ENCODE measurements at places on chromosomes 7 and 10.

DNA sequence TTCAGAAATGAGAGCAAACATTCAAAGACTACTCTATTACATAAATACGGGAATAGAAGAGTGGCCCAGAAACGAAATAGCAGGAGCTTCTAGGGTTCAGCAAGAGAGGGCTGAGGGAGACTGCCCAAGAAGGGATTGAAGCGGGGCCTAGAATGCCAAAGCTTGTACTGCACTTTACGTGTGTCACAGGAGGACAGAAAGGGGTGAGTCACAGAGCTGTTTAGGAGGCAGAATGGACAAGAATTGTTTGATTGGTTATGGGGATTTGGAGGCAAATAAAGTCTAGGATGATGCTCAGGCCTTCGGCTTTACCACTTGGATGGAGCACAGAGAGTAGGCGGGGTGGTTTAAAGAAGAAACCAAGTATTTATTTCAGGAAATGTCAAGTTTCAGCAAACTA lies 11.3 kb upstream of the FXYD4 start:
- no peak for ATAC-seq

DNA sequence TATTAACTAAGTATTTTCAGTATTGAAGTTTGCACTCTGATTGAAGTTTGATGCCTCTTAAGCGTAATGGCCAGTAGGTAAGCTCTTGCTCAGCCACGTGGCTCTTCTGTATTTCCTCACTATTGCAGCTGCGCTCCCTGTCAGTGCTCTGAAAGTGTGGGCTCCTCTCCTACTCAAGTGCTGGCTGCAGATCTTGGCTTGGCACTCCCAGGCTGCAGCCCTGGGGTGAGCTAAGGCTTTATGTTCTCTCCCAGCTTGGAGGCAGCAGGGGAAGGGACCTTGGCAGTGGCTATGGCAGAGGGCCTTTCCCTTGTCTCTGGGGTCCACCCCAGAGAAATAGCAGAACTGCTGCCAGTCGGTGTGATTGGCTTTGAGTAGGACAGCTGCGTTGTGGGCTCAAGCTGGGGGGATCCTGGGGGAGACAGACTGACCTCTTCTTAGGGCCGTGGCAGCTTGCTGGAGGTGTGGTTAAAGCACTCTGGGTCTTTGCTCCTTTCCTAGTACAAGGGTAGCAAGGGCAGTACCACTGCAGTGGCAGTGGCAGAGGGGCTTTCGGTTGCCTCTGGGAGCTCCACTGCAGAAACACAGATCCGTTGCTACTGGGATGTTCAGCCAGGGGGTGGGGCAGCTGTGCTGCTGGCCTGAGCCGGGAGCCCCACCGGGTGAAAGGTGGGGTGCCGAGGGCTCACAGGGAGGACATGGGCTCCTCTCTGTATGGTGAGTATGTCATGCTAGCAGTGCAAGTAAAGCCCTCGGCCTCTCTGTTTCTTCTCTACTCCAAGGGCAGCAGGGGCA lies 100.5 kb downstream of the GLCCI1 start:
- ATAC-seq, result no peak

DNA sequence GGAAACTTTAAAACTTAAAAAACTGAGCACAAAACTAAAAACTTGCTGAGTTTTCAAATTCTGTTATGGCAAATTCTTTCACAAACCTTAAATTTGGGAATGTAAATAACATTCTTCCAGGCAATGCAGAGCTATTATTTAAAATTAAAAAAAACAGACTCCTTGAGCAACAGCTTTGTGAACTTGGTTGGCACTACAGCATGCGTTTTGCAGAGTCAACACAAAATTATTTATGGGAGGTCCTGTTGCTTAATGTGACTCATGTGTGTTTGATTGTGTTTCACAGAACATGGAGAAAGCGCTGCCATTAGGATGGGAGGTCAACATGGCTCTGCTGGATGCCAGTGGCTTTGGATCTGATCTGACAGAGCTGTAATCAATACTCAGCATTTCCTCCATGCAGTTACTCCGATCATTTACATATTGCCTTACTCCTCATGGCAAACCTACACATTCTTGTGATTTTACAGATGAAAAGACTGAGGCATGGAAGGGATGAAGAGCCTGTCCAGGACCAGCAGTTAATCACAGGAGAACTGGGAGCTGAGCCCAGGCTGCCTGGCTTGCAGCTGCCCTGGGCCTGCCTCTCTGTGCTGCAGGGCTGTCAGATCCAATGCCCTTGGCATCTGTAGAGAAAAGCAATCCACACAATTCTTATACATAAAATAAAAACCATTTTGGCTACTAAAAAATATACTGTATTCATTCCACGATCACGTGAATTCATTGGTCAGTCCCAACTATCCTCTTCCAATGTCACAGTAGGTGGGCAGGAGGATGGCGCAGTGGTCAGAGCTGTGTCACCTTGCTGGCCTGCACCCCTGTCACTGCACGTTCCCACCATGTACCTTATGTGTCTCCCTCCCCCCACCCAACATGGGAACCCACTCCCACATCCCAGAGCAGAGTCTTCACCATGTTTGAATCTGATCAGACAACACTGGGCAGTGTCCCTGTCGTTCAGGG lies 200.9 kb downstream of the CXCL12 start:
- no peak for ATAC-seq

GRCh38 chr10:114914560-114914959 lies 23.4 kb upstream of the TRUB1 start:
- ATAC-seq, result peak; percentile 58

GRCh38 chr7:156220078-156220605 lies 407.9 kb upstream of the SHH start:
- no peak for ATAC-seq

DNA sequence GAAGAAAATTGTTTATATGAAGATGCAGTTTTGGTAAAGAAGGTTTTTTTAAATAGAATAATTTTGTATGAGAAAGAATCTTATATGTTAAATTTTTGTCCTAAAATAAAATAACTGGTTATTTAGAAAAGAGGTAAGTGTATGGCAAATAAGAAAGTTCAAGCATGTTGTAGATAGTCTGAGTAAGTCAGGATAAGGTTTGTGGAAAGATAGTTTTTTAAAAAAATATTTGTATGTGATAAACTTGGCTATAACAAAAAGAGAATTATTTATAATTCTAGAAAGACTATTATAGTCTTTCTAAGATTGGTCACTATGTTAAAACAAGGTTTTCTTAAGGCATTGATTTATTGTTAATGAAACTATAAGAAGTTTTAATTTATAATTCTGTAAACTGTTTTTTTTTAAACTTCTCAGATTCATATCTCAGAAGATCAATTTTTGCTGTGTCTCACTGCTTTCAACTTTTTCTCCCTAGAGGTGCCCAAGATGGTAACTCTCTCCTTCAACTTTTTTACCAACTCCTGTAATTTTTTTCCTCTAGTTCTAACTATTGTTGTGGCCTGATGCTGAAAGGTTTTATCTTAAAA lies 698.6 kb downstream of the CCSER2 start:
- no peak for ATAC-seq

DNA sequence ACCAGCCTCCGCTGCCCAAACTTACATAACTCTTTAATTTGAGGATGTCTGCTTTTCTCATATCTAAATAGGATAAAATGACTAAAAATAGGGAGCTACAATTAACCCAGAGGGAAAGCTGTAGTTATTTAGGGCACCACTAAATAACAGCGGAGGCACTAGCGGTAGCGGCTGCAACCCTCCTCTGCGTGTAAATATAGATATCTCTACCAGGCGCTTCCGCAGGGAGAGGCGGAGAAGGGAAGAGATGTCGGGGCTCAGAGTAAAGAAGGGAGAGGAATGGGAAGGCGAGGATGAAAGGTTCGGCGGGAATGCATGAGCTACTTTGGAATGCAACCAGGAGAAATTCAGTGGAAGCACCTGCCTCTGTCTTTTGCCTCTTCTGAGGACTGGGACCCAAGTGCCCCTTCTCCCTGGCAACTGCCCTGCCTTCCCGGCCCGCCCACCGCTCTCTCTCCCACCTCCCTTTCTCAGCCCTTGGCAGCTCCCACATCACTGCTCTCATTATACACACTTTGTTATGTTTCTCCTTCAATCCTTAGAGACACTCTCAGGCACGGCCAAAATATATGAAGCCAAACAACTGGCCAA lies 698.3 kb downstream of the PARD3 start:
- ATAC-seq, result no peak

GRCh38 chr7:127954357-127954748 lies 76.9 kb downstream of the LRRC4 start:
- no peak for ATAC-seq

DNA sequence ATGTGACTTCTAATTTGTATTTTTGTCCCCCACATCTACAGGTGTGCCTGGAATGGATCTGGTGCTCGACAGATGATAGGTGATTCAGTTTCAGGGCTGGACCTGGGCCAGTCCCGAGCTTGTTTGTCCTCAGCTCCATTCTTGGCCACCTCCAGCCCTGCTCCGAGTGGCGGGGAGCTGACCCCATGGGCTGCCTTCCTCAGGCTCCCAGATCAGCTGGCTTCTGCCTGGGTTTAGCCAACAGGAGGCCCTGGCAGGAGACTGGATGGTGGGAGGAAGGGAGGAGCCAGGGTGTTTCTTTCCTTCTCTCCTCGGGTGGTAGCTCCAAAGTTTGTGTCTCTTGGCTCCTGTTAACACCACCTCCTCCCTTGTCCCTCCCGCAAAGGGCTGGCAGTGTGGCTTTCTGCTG lies 75.2 kb downstream of the CDH23 start:
- no peak for ATAC-seq

DNA sequence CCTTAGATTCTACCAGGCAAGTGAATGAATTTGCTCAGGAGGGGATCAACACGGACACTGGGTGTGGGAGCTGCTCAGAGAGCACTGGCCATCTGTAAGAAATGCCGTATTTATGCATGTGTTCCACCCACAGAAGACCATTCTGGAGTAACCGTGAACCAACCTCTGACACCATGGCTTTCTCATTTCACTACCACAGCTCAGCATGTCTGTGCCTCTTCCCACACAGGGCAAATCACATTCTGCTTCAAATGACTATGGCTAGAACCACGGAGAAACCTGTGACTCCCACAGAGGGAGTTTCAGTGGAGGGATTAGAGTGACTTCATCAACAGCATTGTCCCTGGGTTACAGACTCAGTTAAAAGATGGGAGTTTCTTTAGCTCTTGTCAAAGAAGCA lies 893.4 kb downstream of the XPNPEP1 start:
- no peak for ATAC-seq

DNA sequence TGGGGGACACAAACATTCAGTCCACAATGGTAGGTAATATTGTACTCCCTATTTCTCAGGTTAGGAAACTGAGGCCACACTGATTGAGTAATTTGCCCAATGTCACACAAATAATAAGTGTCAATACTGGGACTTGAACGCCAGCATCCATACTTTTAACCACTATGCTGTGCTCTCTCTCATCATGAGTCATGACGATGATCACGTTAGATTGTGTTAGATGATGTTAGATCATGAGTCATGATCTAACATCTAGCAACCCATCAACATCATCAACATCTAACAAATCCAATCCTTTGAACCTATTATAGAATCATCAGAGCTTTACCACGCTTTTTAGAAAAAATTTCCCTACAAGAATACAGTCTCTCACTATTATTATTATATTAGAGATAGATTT lies 28.1 kb upstream of the HERPUD2 start:
- peak; percentile 85 for ATAC-seq

GRCh38 chr7:112567388-112567787 lies 86.6 kb downstream of the LSMEM1 start:
- no peak for ATAC-seq

- ATAC-seq, result no peak
These were observed 201.2 kb upstream of the MDFIC start for GRCh38 chr7:114720725-114721124.

GRCh38 chr10:122196218-122196617 lies 74.9 kb upstream of the BTBD16 start:
- no peak for ATAC-seq

DNA sequence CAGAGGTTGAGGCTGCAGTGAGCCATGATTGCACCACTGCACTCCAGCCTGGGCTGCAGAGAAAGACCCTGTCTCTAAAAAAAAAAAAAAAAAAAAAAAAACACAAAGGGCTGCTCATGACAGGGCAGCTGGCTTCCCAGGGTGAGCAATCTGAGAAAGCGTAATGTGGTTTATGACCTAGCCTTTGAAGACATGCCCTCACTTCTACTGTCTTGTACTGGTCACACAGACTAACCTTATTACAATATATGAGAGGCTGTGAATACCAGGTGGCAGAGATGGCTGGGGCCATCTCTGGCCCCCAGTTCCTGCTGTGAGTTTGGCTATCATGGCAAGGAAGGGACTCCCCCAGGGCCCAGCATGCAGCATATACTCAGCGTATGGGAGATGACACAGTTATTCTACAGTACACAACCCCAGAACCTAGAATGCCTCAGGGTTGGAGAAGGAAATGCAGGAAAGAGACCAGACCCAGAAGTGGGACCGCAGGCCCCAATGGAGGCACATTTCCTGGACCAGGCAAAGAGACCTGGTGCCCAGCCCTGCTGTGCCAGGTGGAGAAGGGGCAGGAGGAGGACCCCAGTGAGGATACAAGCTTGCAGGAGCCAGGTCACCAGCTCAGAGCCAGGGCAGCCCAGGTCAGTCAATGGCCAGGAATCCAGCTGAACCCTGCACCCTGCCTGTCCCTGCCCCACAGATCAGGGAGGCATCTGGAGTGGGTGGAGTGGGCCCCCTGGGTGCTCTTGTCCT lies 26.3 kb downstream of the NPTX2 start:
- ATAC-seq, result no peak
